Natural killer cell treated with Interleukin-12 subunit alpha and Interleukin-12 subunit beta and Interleukin-15 and Interleukin-18, amount 100 ng/mL, for 72 hours (primary cell): ENCODE measurements at places on chromosomes 1 and 21.

DNA sequence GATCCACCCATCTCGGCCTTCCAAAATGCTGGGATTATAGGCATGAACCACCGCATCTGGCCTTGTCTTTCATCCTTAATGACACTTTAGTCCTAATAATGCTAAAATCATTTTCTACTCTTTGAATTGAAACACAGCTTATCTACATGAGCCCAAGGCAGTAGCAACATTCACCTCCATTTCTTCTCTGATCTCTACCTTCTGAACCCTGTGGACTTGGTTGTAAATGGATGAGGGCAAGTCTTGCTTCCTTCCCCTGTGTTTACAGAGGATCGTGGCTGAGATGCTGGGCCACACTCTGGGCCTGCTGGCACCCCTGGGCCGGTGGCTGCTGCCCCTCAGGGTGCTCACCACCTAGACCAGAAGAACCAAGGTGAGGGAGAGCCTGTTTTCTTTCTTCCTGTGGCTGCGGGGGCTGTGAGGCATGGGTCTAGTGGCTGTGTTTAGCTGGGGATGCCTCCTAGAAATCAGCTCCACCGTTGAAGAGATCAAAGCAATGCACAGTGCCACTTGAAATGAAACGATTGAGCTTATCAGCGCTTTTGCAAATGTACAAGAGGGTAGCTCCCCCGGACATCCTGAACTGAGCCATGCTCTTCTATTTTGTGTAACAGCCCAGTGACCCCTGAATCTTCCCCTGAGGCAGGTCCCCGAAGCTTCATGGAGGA is 32.2 kb upstream of the LGALS8 start:
- DNase-seq, result no peak

GRCh38 chr1:187477103-187477502 is 648.4 kb downstream of the PLA2G4A start:
- DNase-seq, result no peak

GRCh38 chr1:200367841-200368534 is 41.8 kb downstream of the ZNF281 start:
- DNase-seq, result no peak

DNA sequence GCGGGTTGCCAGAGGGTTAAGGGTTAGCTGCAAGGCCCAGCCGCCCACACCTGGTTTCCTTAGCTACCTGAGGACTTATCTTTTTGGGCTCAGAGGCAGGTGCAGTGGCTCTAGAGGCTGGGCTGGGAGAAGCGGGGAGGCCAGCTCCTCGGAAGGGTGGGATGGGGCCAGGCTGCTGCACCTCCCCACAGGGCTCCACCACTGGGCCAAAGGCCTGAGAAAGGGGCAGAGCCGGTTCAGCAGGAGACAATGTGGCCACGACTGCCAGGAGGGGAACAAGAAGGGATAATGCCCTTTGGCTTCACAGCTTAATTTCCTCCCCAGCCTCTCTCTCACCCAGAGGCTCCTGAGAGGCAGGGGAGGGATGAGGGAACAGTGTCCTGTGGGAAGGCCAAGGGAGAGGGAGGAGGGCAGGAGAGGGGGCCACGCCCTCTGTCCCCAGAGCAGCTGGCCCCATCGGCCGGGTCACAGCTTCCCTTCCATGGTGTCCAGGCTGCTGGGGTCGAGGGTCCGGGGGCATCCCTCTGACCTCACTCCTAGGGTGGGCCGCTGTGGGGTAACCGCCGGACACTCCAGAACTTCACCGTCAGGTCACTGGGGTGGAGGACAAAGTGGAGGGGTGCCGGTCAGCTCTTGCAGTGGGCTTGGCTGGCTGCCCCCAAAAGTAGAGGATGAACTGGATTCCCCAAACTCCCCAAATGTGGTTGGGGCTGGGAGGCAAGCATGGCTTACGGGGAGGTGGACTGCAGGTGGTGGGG is 50.4 kb downstream of the KIF21B start:
- DNase-seq, result no peak

GRCh38 chr1:13769212-13769611 is 69.2 kb downstream of the PRDM2 start:
- DNase-seq, result no peak
